ENCODE measurements at places on chromosomes 12 and 14.

- DNase-seq, result no peak
Observed at GRCh38 chr12:45504316-45505010, 225.0 kb upstream of the ARID2 start.

DNA sequence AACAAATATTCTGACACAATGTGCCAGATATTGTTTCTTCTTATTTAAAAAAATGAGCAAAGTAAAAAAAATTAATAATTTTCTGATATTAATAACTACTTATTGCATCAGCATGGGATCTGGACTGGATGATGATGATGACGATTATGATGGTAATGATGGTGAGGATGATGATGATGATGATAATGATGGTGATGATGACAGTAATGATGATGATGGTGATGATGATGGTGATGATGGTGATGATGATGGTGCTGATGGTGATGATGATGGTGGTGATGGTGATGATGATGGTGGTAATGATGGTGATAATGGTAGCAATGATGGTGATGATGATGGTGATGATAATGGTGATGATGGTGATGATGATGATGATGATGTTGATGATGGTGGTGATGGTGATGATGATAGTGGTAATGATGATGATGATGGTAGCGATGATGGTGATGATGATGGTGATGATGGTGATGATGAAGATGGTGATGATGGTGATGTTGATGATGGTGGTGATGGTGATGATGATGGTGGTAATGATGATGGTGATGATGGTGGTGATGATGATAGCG lies 94.0 kb downstream of the SRRM4 start:
- peak; percentile 1 for DNase-seq

GRCh38 chr12:6323995-6324711 lies 13.7 kb downstream of the PLEKHG6 start:
- no peak for DNase-seq

- DNase-seq, result no peak
Observed at GRCh38 chr14:72452774-72453173, 441.1 kb downstream of the DPF3 start.
